Fibroblast of upper back skin (primary cell): ENCODE measurements at places on chromosomes 13 and 19.

DNA sequence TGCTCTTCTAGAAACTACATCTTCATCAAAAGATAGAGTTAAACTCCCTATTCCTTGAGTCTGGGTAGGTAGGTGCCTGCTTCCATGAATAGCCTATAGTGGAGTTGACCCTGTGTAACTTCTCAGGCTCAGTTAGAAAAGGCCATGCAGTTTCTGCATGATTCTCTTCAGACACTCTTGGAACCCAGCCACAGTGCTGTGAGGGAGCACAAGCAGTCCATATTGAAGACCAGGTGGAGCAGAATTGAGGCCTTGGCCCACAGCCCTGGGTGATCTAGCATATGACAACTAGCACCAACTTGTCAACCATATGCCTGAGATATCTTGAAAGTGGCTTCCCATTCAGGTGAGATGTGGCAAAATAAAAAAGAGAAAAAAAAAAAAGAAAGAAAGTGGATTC lies 10.3 kb upstream of the PAN3 start:
- DNase-seq: no peak

GRCh38 chr19:30930941-30931706 lies 418.1 kb downstream of the TSHZ3 start:
- DNase-seq: no peak

DNA sequence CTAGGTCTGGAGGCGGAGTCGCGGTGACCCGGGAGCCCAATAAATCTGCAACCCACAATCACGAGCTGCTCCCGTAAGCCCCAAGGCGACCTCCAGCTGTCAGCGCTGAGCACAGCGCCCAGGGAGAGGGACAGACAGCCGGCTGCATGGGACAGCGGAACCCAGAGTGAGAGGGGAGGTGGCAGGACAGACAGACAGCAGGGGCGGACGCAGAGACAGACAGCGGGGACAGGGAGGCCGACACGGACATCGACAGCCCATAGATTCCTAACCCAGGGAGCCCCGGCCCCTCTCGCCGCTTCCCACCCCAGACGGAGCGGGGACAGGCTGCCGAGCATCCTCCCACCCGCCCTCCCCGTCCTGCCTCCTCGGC lies at the start of gene SLC5A5:
Gene SLC5A5, plus strand, starts transcription at position 68 of the 373 bp plus-strand sequence. CDS start 375 bp downstream, outside the sequence.
- DNase-seq: no peak

DNA sequence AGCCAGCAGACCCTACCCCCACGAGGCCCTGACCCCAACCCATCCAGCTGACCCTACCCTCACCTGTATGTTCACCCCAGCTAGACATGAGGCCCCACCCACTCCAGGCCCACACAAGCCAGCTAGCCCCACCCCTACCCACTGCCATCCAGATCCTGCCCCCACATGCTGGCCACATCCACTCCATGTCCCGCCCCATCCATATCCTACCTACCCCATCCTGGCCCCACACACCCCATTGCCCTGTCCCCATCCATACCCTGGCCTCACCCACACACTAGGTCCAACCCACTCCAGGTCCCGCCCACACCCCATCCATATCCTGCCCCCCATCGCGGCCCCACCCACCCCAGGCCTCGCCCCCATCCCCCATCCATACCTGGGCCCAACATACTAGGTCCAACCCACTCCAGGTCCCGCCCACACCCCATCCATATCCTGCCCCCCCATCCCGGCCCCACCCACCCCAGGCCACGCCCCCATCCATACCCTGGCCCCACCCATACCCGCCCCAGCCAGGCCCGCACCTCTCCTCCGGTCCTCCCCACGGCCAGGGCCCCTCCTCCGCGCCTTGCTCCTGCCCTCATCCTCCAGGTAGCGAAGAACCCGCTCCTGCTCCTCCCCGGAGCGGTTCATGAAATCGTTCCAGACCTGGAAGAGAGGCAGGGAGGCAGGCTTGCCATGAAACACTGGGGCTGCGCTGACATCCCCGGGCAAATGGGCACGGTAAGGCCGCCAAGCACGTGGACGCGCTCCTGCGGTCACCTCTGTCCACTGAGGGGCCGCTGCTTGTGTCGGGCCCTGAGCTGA lies 7.2 kb downstream of the RNU6-9 start:
- DNase-seq: no peak

GRCh38 chr13:59744747-59745391 lies 418.9 kb downstream of the DIAPH3 start:
- no peak for DNase-seq

GRCh38 chr19:12015015-12015752 lies 20.3 kb downstream of the ZNF433 start:
- no peak for DNase-seq

GRCh38 chr13:25668345-25668744 lies 296.6 kb downstream of the ATP8A2 start:
- DNase-seq: no peak

GRCh38 chr19:13881692-13882418 lies 4.9 kb downstream of the NANOS3 start:
- peak; percentile 68 for DNase-seq

- no peak for DNase-seq
Measured at GRCh38 chr19:2013683-2013961, 1.9 kb downstream of the BTBD2 start.

DNA sequence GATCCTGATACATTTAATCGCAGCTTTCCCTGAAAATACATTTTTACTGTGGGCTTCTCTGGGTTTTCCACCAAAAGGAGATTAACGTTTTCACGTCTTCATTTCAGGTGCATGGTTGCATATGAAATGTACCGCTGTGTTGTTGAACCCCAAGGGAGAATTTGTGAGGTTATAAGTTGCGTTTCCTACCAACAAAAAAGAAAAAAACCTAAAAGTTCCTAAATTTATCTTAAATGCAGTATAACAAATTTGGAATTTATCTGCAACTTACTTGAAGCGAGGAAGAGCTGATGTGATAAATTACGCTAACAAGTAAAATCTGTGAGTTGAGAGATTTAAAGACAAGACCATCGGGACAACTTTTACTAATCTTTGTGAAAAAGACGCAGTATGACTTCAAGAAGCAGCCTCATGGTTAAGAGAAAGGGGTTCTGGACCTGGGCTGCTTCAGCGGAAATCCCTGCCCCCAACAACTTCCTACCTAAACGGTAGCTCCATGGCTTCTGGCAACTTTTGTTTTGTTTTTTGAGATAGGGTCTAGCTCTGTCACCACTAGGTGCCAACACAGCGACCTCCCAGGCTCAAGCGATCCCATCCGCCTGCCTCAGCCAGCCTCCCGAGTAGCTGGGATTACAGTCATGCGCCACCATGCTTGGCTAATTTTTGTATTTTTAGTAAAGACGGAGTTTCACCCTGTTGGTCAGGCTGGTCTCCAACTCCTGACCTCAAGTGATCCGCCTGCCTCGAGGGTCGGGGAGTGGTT lies 958 bp upstream of the OBI1 start:
- peak; percentile 20 for DNase-seq

GRCh38 chr19:48999481-49000325 lies 6.0 kb downstream of the RUVBL2 start:
- peak; percentile 67 for DNase-seq

GRCh38 chr13:30375265-30375835 lies 46.9 kb upstream of the UBE2L5 start:
- DNase-seq: no peak

- DNase-seq: peak; percentile 82
Measured at GRCh38 chr19:55640577-55641425, at the start of gene ZNF580. Gene ZNF580, plus strand, starts transcription at chr19:55641002. Its CDS starts 1,507 bp downstream, at chr19:55642509.

DNA sequence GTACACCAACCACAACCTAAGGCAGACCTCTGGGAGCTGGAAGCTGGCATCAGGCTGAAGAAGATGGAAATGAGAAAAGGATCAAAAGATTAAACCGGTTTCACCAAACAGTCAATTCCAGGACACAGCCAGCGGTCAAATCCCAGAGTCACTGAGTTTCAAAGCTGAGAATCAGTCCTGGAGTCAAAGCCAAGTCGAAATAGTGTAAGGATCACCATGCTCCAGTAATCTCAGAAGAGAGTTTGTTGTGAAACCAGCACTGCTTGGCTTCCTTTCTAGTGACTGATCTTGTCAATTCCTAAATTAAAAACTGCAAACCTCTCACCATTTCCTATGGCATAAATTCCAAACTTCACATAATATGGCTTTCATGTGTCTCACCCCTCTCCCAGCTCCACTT lies 198.8 kb downstream of the GPC6 start:
- no peak for DNase-seq
